Left ventricle myocardium inferior (tissue), 1 donor: ENCODE measurements at places on chromosomes 12 and 14. TPM values are rescaled to one million over a fixed set of nuclear protein-coding genes. Genes with fewer than 3 reads are reported as not detected.

DNA sequence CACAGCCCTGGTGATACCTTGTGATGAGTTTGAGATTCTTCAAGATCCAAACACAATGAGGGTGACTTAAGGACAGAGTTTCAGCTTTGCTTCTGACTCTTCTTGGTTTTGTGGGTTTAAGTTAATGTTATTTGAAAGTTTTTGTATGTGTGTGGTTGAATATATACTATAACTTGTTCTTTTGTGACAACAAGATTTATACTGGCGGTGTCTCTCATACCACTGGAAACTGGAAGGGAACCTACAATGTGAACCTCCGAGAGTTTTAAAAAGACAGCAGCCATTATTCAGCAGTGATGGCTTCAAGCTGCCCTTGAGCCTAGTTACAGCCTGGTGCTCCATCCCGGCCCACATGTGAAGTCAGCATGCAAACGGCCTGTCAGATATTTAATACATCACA, 87.9 kb upstream of the IGF1 start:
- DNase-seq = no peak

GRCh38 chr12:71440763-71441748, 1.5 kb downstream of the LGR5 start:
- no peak for DNase-seq

- DNase-seq = no peak
Observed at GRCh38 chr12:10739157-10740118, 16.3 kb upstream of the YBX3 start.

DNA sequence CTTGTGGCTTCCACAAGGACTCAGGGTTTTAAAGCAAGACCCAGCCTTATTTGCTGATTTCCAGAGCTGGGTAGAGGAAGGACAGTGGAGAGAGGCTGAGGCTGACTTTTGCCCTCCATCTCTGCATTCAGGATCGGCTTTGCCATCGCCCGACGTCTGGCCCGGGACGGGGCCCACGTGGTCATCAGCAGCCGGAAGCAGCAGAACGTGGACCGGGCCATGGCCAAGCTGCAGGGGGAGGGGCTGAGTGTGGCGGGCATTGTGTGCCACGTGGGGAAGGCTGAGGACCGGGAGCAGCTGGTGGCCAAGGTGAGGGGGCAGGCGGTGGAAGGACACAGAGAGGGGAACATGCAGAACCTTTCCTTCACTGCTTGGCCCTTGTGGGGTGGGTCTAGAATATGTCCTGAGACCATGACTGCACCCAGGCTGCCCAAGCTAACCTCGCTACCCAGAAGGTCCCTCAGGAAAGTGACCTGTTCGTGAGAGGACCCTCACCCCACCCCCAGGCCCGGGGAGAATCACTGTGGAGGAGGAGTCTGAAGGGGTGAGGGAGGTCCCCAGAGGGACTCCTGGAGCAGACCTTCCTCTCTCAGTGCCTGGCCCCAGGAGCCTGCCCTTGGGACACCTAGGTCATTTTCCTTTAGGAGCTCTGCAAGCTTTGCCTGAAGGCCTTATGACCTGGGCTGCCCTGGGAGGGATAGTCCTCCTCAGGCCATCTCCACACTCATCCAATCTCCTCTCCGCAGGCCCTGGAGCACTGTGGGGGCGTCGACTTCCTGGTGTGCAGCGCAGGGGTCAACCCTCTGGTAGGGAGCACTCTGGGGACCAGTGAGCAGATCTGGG, 3.1 kb downstream of the DHRS2 start:
- no peak for DNase-seq

GRCh38 chr12:89878950-89879349, 170.3 kb upstream of the ATP2B1 start:
- DNase-seq = no peak

GRCh38 chr12:107296681-107297089, 203.3 kb upstream of the CRY1 start:
- no peak for DNase-seq

GRCh38 chr12:116370004-116370404, 92.5 kb upstream of the MED13L start:
- DNase-seq = no peak

DNA sequence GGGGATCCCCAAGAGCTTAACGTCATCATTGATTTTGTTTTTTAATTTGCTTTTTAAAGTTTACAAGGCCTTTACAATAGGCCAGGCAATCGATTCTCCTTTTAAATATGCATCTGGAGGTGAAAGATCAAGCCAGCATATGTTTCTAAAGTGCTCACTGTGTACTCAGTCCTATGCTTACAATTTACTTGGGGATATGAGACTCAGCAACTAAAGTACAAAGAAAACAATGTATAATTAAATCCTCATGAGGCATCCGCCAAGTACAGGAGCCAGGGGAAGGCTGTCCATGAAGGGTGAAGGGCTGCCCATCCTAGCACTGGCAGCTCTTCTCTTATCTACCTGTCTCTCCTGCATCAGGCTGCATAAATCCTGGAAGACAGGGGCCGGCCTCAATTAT, 11.8 kb downstream of the CCDC92 start:
- no peak for DNase-seq

GRCh38 chr12:7282844-7283243, 21.0 kb upstream of the ACSM4 start:
- DNase-seq = no peak

RPGRIP1 gene
- total RNA-seq = 0.30 TPM
